Aorta (tissue), 5 donors: ENCODE measurements at places on chromosomes 7 and 10.
A peak's percentile ranks its signal among the peaks of the same experiment; 100 is the strongest.

DNA sequence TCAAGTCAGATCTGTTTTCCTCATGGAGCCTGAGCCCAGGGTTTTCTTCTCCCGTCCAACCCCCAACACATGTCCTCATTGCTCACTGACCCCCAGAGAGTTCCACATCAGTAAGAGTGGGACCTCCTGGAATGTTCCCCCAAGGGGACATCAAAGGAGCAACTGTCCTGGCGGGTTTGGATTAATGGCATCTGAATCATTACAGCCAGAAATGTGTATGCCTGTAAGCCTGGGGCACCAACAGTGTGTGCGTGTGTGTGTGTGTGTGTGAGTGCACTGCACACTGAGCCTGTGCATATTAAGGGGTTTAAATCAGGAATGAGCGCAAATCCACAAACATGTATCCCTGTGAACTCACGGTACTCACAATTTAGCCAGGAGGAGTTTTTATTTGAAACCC lies 222.3 kb downstream of the PLXNA4 start:
- H3K4me1 ChIP-seq, result peaks cover 2% of the 10 kb centered on the region
- H3K4me3 ChIP-seq, result no peak overlapping the region
- H3K36me3 ChIP-seq, result no peaks in the 10 kb centered on the region
- no peak overlapping the region for H3K27ac ChIP-seq

DNA sequence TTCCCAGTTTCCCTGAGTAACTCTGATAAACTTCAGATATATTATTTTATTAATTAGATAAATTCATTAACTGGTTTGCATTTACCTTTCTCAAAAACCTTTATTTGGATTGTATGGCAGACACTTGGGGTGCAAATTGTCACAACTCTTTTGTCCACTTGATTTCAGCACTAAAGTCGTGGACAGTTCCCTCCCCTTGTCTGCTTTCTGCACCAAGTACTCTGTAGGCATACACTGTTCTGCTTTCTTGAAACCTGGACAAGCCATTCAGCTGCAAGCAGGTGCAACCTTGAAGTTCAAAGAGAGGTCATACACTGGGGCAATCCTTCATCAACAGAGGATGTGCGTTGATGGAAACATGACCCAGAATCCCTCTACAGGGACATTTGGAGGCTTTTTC lies 162.9 kb downstream of the ARL5B start:
- H3K4me1 ChIP-seq, result no peaks in the 10 kb centered on the region
- H3K4me3 ChIP-seq, result no peak overlapping the region
- no peak for DNase-seq

GRCh38 chr7:46153583-46153950 lies 232.5 kb upstream of the IGFBP3 start:
- H3K27ac ChIP-seq, result no peak overlapping the region
- no peaks in the 10 kb centered on the region for H3K4me1 ChIP-seq
- no peaks in the 10 kb centered on the region for H3K27me3 ChIP-seq
- no peak overlapping the region for H3K4me3 ChIP-seq

DNA sequence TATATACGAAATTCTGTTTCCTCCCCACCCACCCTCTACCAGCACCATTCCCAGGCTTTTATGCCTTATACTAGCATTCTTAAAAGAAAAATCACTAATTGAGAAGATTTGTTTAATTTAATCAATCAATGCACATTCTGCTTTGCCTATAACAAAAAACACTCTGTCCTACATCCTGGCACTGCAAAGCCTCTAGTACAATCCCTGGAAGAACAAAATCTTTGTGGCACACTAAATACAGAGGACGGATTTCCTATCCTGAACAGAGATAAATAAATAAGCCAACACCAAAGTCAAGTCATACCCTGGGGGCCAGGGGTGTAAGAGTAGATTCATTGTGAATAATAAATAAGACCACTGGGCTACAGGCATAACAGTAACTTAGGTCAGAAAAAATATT lies 34.3 kb downstream of the USP54 start:
- H3K4me1 ChIP-seq, result no peaks in the 10 kb centered on the region
- H3K4me3 ChIP-seq, result no peak overlapping the region
- no peak for DNase-seq
- no peak overlapping the region for H3K27ac ChIP-seq

DNA sequence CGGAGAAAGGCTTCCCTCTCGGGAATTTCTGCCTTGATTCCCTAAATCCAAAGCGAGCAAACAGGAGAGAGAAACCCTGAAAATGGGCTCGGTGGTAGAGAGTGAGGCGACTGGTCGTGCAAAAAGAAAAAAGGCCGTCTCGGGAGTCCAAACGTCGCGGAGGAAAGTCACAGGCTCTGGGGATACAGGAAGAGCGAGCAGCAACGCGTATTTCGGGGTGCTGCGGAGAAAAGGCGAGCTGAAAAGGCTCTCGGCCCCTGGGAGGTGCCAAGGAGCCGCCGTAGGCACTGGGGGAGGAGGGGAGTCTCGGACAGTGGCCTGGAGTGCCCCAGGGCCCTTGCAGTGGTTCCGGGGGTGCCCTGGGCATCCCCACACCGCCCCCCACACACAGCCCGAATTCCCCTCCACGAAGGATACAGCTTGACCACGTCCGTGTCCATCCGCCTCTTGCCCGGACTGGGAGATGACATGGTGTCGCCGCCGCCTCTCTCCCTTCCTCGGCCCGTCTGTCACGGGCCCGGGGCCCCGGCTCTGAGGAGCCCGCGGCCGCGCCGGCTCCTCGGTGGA lies 591 bp downstream of the UBE2H start:
- peak overlapping the region; percentile 94 for H3K4me3 ChIP-seq
- no peaks in the 10 kb centered on the region for H3K4me1 ChIP-seq
- peak; percentile 61 for DNase-seq
- H3K27ac ChIP-seq, result peak overlapping the region; percentile 78
- no peaks in the 10 kb centered on the region for H3K36me3 ChIP-seq
- no peaks in the 10 kb centered on the region for H3K27me3 ChIP-seq

DNA sequence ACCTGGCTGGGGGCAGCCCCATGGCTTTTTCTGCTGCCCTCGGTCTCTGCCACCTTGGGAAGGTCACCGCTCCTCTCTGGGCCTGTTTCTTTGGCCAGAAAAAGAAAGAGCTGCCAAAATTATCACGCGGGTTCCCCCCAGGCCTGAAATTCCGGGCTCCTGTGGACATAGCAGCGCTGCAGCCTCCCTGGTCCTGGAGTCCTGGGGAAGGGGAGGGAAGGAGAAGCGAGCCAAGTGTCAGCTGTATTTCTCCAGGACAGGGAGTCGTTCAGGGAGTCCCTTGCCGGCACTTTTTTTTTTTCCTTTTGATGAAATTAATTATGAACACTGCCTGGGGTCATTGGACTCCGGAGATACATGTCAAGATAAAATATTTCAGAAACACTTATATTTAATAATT lies 152.3 kb upstream of the GPR26 start:
- no peaks in the 10 kb centered on the region for H3K4me1 ChIP-seq
- DNase-seq, result no peak
- no peak overlapping the region for H3K4me3 ChIP-seq

DNA sequence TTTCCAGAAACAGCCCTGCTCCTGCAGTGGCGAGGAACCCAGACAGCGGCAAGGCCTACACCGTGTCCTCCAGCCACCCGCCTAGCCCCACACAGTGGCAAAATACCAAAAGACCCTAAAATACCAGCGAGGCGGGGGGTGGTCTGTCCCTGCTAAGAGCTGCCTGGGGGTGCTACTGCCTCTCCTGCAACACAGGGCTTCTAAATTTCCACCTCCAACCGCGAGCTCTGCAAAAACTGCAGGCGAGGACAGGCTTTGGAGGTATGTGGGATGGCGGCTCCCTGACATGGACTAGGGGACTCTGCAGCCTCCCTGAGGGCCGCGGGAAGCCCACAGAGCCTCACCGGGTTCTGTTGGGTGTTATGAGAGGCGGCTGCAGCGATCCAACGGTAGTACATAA lies 122.3 kb downstream of the WDR37 start:
- no peaks in the 10 kb centered on the region for H3K36me3 ChIP-seq
- no peaks in the 10 kb centered on the region for H3K4me1 ChIP-seq
- no peak overlapping the region for H3K27ac ChIP-seq

GRCh38 chr7:86980223-86980622 lies 79.2 kb downstream of the ELAPOR2 start:
- H3K4me1 ChIP-seq, result no peaks in the 10 kb centered on the region
- H3K27ac ChIP-seq, result no peak overlapping the region
- no peaks in the 10 kb centered on the region for H3K27me3 ChIP-seq
- no peak for DNase-seq

DNA sequence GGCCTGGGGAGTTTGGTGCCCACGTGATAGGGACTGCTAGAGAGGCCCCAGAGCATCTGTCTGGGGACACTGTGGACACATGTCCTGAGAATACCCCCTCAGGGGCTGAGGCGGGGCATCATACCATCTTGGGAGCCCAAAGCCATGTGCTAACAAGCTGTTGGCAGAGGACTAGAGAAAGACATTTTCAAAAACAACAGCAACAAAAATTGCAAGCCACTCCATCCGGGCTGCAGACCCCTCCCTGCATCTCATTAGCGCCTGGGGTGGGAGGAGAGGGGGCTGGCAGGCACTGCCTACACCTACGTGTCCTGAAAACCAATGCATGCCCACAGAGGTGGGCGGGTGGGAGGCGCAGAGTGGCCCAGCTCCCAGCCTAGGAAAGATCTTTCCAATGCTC lies 507.4 kb upstream of the PODXL start:
- DNase-seq, result no peak
- no peaks in the 10 kb centered on the region for H3K27me3 ChIP-seq
- no peaks in the 10 kb centered on the region for H3K4me1 ChIP-seq
- no peaks in the 10 kb centered on the region for H3K36me3 ChIP-seq

DNA sequence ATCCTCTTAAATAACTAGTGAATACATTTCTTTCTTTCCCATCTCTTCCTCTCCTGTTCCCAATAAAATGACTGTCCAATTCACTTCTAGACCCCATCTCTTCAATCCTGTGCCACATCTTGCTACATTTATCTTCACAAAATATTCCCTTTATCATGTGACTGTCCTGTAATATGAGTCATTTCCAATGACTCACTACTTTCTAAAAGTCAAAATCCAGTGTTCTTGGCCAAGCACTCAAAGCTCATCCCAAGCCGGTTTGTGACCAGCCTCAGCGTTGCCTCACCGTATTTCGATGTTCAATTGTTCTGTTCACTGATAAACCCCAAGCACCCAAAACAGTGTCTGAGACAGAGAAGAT lies 104.7 kb downstream of the PARD3 start:
- no peak overlapping the region for H3K27ac ChIP-seq
- H3K4me1 ChIP-seq, result no peaks in the 10 kb centered on the region
- no peak overlapping the region for H3K4me3 ChIP-seq
- H3K27me3 ChIP-seq, result no peaks in the 10 kb centered on the region

DNA sequence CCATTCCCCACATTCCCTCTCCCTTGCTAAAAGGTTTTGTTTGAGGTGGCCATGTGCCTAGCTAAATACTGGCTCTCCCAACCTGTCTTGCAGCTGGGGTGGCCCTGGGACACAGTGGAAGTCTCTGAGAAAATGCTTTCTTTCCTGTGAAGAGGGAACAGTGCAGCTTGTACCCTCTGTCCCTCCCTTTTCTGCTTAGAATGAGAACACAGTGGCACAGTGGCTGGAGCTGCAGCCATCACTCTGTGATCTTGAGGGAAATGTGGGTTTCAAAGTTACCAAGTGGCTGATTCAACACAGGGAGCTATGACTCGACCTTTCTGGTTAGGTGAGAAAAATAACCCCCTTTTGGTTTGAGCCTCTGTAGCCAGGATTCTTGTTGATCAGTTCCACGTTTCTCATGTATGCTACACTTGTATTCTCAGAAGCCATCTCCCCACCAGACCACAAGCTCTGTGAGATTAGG lies 62.7 kb upstream of the CARD11 start:
- no peak for DNase-seq
- H3K36me3 ChIP-seq, result no peaks in the 10 kb centered on the region
- H3K27me3 ChIP-seq, result no peaks in the 10 kb centered on the region
- H3K4me1 ChIP-seq, result peaks cover 1% of the 10 kb centered on the region
- H3K4me3 ChIP-seq, result no peak overlapping the region

DNA sequence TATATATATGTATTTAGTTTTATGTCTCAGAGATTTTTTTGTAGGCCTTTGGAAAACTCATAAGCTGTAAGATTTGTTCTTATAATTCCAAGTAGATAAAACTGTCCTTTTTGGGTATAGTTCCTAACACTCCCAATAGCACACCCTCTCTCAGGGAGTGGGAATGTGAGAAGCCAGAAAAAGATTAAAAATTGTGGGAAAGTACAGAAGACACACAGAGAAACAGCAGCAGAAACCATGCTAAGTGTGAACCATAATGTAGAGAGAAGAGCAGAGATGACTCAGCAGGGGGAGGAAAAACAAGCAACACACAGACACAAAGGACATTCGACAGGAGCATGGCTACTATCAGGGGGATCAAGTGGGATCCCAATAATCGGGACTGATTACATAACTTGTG lies 401.6 kb downstream of the MAGI2 start:
- H3K36me3 ChIP-seq, result no peaks in the 10 kb centered on the region
- no peak for DNase-seq
- H3K27ac ChIP-seq, result no peak overlapping the region

GRCh38 chr7:43502941-43503340 lies 80.0 kb upstream of the STK17A start:
- H3K27me3 ChIP-seq, result no peaks in the 10 kb centered on the region
- H3K4me3 ChIP-seq, result no peak overlapping the region
- no peak overlapping the region for H3K27ac ChIP-seq

- no peak overlapping the region for H3K27ac ChIP-seq
- H3K4me1 ChIP-seq, result no peaks in the 10 kb centered on the region
- H3K36me3 ChIP-seq, result no peaks in the 10 kb centered on the region
- H3K27me3 ChIP-seq, result no peaks in the 10 kb centered on the region
Observed at GRCh38 chr10:5951167-5951711, 26.1 kb downstream of the IL15RA start.

GRCh38 chr10:43166880-43167497 lies 28.7 kb downstream of the CSGALNACT2 start:
- no peak overlapping the region for H3K27ac ChIP-seq
- no peak overlapping the region for H3K4me3 ChIP-seq

GRCh38 chr10:90179696-90180407 lies 478.5 kb downstream of the KIF20B start:
- peaks cover 2% of the 10 kb centered on the region for H3K4me1 ChIP-seq
- H3K27ac ChIP-seq, result no peak overlapping the region
- no peaks in the 10 kb centered on the region for H3K27me3 ChIP-seq
- DNase-seq, result no peak
- no peak overlapping the region for H3K4me3 ChIP-seq

- no peak overlapping the region for H3K27ac ChIP-seq
- no peaks in the 10 kb centered on the region for H3K27me3 ChIP-seq
- H3K4me3 ChIP-seq, result no peak overlapping the region
- H3K4me1 ChIP-seq, result no peaks in the 10 kb centered on the region
- H3K36me3 ChIP-seq, result no peaks in the 10 kb centered on the region
Observed at GRCh38 chr10:69712342-69712741, 82.3 kb downstream of the FAM241B start.
